ENCODE measurements at places on chromosomes 2 and 18.

- no peak for DNase-seq
Measured at GRCh38 chr2:219713110-219713509, 85.7 kb downstream of the SLC4A3 start.

- DNase-seq: no peak
Measured at GRCh38 chr2:30662268-30663131, 144.7 kb downstream of the CAPN13 start.

DNA sequence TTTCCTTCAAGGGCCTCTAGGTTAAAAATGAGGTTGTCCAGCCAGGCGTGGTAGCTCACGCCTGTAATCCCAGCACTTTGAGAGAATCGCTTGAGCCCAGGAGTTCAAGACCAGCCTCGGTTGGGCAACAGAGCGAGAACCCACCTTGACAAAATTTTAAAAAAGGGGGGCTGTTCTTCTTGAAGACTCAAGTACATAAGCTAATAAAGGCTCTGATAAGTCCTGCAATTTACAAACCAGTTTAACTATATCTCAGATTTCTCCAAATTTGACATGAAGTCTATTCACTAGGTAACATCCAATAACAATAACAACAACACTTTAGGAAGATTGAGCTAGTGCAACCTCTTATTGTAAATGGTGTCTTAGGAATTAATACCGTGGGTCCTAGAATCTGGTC lies 129.7 kb downstream of the MAPK4 start:
- no peak for DNase-seq

DNA sequence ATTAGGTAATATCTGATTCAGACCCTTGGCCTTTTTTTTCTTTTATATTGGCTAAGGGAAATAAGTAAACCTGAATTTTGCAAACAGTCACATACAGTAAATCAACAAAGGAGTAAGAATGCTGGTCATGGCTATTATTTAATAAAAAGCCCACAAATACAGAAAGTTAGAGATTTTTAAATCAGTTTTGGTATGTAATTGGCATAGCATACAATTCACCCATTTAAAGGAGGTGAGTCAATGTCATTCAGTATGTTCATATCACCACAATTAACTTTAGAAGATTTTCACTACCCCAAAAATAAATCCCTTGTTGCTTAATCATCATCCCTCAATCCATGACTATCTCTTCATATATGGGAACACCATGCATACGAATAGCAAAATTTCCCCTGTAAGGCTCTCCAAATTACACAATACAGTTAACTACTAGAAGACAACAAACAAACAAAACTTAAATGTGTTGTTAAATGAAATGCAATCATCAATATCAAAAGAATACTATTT lies 45.9 kb upstream of the NYAP2 start:
- DNase-seq: no peak

GRCh38 chr18:78738076-78738690 lies 241.4 kb upstream of the SALL3 start:
- no peak for DNase-seq

DNA sequence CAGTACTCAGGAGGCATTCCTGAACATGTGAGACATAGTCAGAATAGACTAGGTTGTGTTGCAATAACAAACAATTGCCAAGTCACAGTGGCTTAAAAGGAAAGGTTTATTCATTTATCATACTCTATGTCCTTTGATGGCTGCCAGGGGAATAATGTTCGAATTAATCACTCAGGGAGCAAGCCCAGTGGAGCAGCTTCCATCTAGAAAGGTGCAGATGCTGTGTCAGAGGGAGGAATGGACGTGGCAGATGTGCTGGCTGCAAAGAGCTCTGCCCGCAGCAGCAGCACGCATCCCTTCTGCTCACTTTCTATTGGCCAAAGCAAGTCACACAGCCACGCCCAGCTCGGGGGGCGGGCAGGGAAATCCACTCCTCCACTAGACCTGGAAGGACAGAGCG lies 105.9 kb upstream of the AQP4 start:
- no peak for DNase-seq

DNA sequence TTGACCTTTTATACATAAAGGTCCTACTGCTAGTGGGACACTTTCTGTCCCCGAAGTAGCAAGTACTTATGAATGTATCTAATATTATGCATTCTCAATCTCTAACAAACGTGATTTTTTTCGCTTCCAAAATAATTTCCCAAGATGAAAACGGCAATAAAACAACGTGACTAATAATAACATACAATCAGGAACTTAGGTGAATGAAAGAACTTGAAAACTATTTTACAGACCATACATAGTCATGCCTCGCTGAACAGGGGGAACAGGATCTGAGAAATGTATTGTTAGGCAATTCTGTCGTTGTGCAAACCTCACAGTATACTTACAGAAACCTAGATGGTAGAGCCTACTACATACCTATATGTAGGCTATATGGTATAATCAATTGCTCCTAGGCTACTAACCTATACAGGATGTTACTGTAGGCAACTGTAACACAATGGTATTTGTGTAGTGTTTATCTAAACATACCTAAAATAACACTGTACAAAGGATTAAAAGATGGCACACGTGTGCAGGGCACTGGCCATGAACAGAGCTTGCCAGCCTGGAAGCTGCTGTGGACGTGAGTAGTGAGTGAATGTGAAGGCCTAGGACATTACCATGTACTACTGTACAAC lies 2.5 kb downstream of the RTN4 start:
- DNase-seq: no peak

- no peak for DNase-seq
Measured at GRCh38 chr2:26298638-26299393, 47.1 kb upstream of the SELENOI start.

DNA sequence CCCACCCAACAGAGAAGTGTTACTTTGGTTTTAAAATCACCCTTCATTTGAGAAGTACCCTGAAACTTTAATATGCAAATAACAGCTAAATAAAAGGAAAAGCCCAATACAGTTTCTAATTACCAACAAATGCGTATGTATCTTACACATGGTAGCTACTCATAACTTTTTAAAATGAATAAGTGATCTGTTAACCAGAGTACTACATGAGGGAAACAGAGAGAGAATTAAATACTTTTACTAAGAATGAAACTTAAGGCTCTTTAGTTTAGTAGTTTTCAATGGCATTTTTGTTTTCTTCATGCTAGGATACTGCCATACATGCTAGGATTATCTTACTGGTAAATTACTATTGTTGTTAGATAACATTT lies 39.1 kb upstream of the NABP1 start:
- DNase-seq: no peak

GRCh38 chr2:8367833-8368232 lies 314.0 kb upstream of the ID2 start:
- DNase-seq: no peak

DNA sequence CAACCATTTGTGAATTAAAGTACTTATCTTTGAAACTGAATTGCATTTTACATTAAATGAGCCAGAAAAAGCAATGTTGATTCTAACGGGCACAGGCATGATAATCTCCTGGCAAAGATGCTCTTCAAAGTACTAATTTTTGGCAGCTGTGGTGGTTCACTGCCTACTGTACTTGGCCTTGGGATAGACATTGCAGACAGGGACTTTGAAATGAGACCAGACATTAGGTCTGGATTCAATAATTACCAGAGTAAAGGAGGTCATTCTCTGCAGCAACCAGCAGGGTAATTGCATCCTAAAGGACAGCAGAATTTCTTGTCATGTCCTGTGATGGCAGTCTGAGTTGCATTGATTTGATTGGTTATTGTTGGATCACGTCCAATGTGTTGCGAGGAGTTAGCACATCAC lies 986.5 kb downstream of the TDRD15 start:
- DNase-seq: no peak

DNA sequence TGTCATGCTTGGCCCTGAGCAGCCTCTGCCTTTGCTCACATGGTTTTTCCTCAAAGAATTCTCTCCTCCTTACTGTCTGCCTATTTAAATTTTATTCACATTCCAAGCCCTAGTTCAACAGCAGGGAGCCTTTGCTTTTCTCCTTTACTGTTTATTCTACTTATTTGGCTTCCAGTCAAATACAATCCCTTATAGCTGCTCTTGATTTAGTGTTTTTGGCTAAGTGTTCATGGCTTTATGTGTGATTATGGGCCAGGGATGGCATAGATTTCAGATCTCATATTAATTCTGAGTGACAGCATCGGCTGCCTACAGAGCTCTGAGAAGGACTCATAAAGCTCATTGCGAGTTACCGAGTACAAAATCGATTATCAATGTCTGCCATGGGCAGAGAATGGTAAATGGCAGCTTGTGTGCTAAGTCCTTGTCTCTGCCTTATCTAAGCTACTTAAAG lies 106.7 kb downstream of the METTL8 start:
- no peak for DNase-seq

GRCh38 chr2:209642146-209642820 lies 129.3 kb upstream of the UNC80 start:
- DNase-seq: no peak

DNA sequence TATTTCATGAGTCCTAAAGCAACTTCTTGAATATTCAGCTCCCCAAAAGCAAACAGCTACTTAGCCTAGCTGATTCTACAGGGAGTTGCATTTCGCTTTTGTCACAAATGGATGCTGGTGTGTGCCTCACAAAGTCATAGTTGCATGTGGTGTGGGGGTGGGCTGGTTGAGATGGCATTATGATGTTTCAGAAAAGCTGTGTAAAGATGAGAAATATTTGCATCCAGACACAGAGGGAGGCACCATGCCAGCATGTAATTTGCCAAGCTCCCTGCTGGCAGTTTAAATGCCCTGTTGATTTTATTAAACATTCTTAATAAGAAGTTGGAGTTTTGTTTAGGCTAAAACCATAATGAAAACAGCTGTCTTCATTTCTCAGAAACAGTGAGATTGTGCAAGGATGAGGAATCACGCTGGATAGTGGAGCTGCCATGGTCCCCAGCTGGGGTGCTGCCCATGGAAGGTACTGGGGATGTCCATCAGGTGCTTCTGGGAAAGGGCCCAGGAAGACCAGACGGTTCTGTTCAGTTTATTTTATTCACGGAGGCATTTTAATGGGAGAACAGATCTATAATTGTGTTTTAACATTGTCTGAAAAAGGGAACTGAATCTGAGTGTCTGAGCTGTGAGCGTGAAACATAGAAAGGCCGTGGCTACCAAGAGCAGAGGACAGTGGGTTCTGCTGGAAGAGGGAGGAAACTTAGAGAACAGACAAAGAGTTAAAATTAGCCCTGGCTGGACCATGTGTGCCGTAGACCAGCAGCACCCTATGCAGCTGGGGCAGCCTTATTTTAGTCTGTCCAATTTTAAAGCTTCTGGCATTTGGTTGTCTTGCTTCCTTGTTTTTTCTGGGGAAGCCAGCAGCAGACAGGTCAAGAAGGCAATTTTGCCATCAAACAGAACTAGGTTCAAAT lies 177.1 kb downstream of the FAM210A start:
- no peak for DNase-seq

- no peak for DNase-seq
Measured at GRCh38 chr2:105798595-105798994, 53.9 kb downstream of the NCK2 start.

DNA sequence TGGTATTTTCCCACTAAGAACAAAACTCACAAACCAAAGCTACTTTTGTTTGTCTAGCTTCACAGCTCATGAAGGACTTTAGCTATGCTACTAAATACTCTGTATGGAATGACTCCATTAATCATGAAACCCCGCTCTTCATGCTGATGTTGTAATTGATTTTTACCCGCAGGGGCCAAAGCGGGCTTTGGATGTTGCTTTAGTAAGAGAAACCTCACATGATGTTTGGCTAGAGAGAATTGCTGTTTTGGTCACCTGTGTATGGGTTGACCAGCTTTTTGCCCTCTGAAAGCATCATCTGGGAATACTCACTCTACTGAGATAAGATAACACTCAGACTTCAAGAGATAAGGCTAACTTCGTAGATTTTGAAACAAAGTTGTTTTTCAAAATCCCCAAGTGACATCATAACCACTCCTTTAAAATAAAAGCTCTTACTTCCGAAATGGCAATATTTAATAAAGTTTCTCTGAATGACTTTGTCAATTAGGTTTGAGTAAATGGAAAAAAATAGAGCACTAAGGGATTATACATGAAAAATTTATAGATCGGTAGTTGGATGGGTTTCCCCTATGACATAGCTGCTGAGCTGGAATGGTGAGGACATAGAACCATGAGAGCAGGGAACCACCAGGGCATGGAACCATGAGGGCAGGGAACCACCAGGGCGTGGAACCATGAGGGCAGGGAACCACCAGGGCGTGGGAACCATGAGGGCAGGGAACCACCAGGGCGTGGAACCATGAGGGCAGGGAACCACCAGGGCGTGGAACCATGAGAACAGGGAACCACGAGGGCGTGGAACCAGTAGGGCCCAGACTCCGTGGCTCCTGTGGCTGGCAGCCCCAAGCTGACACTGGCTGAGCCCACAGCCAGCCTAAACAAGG lies 31.9 kb downstream of the ACKR3 start:
- no peak for DNase-seq

- no peak for DNase-seq
Measured at GRCh38 chr2:241666627-241667400, 19.8 kb downstream of the DTYMK start.

GRCh38 chr2:102304711-102305611 lies 6.4 kb upstream of the IL1RL1 start:
- no peak for DNase-seq

DNA sequence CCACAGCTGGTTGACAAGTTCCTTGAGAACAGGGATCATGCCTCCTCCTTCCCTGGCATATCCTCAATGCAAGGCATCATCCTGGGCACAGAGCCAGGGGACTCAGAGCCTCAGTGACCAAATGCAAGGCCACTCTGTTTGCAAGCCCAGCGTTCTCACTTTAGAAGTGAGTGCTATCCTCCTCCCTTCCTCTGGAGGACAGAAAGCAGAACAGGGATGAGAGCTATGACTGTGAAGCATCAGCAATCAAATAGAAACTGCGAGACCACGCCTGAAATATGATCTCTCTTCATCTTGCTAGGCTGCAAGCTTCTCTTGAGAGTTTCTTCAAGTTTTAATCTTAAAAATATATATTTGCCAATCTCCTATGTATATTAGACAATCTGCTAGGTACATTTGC lies 119.8 kb downstream of the LRATD1 start:
- DNase-seq: no peak

GRCh38 chr18:41881285-41881684 lies 73.7 kb upstream of the PIK3C3 start:
- DNase-seq: no peak

GRCh38 chr2:24620936-24621335 lies 129.9 kb downstream of the NCOA1 start:
- no peak for DNase-seq

- no peak for DNase-seq
Measured at GRCh38 chr2:23617167-23617810, 232.3 kb downstream of the KLHL29 start.
